ENCODE measurements at places on chromosomes 12 and 14. TPM values are rescaled to one million over a fixed set of nuclear protein-coding genes. Genes with fewer than 3 reads are reported as not detected.

Gene KLRK1
- total RNA-seq, result not detected

Gene TBX3
- 12.8 TPM for total RNA-seq

Gene MIP
- not detected for total RNA-seq

Gene RTN1
- total RNA-seq, result 0.27 TPM

Gene A2ML1
- total RNA-seq, result not detected

Gene TMEM119
- 164 TPM for total RNA-seq

Gene TPH2
- total RNA-seq, result not detected

Gene DGLUCY
- total RNA-seq, result 42.6 TPM

Gene CCDC177
- total RNA-seq, result not detected

Gene CBX5
- total RNA-seq, result 38.3 TPM

Gene KCNH5
- 0.36 TPM for total RNA-seq

Gene PZP
- not detected for total RNA-seq

Gene VRTN
- not detected for total RNA-seq

Gene JDP2
- total RNA-seq, result 80.1 TPM

Gene OR6C65
- total RNA-seq, result not detected

Gene RPS6KA5
- 8.0 TPM for total RNA-seq

Gene PLXNC1
- 6.1 TPM for total RNA-seq

Gene MGP
- 223 TPM for total RNA-seq

Gene SPPL3
- 15.9 TPM for total RNA-seq

Gene CMA1
- not detected for total RNA-seq

Gene ITGA7
- total RNA-seq, result 37.6 TPM

Gene TAS2R13
- total RNA-seq, result 7.4 TPM

Gene GDF3
- not detected for total RNA-seq

Gene LMNTD1
- total RNA-seq, result not detected

Gene CLEC7A
- not detected for total RNA-seq

Gene SIX6
- total RNA-seq, result not detected

Gene GPR132
- total RNA-seq, result 0.16 TPM

Gene PTCSC3
- total RNA-seq, result not detected

Gene PPP1R36
- total RNA-seq, result not detected

Gene HOXC4
- total RNA-seq, result 0.36 TPM

Gene PPP4R4
- 0.98 TPM for total RNA-seq

Gene ENO2
- 8.7 TPM for total RNA-seq

Gene TSPAN19
- not detected for total RNA-seq

Gene CLEC4A
- total RNA-seq, result 0.45 TPM

Gene DAO
- total RNA-seq, result not detected

Gene CD4
- not detected for total RNA-seq

Gene RHOJ
- total RNA-seq, result 7.4 TPM

Gene PTPRR
- total RNA-seq, result not detected

Gene SPX
- total RNA-seq, result 0.54 TPM

Gene FAM90A1
- total RNA-seq, result not detected

Gene FITM1
- total RNA-seq, result not detected

Gene MYH7
- total RNA-seq, result not detected

Gene SERPINA4
- total RNA-seq, result not detected

Gene SYCP3
- 0.18 TPM for total RNA-seq

Gene GPR84
- total RNA-seq, result not detected

Gene APOF
- not detected for total RNA-seq

Gene ARHGDIB
- 7.2 TPM for total RNA-seq

Gene ARF3
- 65.3 TPM for total RNA-seq

Gene TAS2R50
- 3.1 TPM for total RNA-seq

Gene LRRIQ1
- total RNA-seq, result 1.5 TPM

Gene FOXJ2
- 13.8 TPM for total RNA-seq

Measured in fibroblast of the aortic adventitia (primary cell).